Eye (tissue), 1 donor: ENCODE measurements at places on chromosomes 11 and 22.

DNA sequence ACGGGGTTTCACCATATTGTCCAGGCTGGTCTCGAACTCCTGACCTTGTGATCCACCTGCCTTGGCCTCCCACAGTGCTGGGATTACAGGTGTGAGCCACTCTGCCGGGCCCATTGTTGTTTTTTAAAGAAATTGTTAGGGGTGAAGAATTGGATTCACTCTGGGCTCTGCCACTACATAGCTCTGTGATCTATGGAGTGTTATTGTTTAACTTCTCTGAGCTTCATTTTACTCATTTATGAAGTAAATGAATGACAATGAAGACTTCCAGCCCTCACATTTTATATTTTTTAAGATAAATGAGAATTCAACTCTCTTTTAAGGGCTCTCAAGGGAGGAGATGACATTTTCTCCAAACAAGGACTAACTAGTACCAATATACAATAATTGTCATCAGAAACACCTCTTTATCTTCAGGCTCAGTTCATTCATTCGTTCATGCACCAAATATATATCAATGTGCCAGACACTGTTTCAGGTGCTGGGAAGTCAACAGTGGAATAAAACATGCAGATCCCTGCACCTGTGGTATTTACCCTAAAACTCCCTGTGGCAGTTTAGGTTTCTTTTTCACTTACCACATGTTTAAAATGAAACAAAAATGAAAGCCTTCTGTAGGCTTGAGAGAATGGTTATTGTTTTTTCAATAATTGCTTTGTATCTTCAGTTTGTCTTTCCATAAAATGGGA, 23.5 kb upstream of the GRAMD1B start:
- DNase-seq = no peak

DNA sequence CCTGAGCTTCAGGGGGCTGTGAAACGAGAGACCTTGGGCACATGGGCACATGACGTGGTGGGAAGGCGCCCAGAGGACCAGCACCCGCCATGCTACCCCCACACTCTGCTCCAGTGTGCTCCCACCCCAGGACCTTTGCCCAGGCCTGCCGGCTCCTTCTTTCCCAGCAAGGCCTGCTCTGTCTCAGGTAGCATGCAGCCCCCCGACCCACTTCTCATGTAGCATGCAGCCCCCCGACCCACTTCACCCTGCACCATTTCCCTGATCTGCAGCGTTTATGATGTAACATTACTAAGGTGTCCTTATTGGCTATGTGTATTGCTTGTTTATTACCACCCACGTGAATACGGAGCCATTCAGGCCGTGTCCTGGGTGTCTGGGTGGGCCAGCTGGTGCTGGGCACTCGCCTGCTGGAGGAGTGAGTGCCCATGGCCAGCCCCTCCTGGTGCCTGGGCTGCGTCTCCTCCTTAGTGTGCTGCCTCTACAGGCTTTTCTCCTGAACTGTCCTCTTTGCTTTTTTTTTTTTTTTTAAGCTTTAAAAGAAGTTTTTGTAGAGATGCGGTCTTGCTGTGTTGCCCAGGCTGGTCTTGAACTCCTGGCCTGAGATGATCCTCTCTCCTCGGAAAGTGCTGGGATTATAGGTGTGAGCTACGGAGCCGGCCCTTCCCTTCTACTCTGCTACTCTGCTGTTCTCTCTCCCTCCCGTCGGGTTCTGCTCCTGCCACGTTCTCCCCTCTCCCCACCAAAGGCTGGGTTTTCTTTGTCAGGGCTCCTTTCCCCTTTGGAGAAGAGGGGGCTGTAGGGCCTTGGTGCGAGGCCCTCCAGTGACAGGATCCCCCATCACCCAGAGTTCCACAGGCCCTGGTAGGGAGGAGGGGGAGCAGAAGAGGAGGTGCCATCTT, 29.4 kb downstream of the LRP5 start:
- peak; percentile 33 for DNase-seq

GRCh38 chr11:64298966-64299846, 952 bp upstream of the CATSPERZ start:
- peak; percentile 77 for DNase-seq

- DNase-seq = no peak
Observed at GRCh38 chr11:103737037-103737622, 299.3 kb upstream of the DDI1 start.

- DNase-seq = no peak
Observed at GRCh38 chr22:37893583-37893983, 12.5 kb upstream of the MICALL1 start.

DNA sequence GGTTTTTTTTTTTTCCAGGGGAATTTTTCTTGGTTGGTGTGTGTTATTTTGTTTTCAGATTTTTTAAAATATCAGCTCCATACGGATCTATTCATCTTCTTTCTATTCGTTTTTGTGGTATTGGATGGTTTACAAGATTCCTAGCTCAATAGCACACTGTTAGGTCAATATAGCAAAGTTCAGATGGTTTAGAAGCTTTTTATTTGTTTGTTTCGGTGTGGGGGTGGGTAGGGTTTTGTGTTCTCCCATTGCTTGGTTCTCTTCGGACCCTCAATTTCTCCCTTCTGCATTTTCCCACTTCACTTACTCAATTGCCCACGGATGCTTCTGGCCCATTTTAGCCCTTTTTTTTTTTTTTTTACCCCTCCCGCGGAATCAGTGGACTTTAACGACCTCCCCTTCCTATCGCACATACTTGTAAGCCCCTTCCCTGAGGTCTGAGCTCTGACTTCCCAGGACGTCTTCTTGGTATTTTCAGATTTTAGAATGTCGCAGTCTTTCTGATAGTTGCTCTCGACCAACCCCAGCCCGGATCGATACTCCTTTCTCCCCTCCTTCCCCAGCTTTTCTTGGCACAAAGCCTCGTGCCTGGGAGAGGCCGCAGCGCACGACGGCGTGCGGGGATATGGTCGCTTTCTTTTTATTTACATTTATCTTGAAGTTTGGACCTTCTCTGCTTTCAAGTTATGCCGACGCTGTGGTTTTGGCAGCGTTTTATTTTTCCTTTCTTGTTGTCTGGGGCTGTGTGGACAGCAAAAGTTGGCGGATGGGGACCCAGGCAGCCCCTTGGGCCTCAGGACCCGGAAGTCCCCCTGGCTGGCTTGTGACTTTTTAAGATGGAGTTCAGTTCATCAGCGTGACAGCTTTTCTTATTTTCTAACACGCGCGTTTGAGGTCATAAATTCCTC, 4.4 kb upstream of the SPDYC start:
- no peak for DNase-seq

GRCh38 chr11:68798221-68798813, 43.4 kb downstream of the CPT1A start:
- peak; percentile 60 for DNase-seq
